ENCODE measurements at places on chromosomes 6 and 20.

DNA sequence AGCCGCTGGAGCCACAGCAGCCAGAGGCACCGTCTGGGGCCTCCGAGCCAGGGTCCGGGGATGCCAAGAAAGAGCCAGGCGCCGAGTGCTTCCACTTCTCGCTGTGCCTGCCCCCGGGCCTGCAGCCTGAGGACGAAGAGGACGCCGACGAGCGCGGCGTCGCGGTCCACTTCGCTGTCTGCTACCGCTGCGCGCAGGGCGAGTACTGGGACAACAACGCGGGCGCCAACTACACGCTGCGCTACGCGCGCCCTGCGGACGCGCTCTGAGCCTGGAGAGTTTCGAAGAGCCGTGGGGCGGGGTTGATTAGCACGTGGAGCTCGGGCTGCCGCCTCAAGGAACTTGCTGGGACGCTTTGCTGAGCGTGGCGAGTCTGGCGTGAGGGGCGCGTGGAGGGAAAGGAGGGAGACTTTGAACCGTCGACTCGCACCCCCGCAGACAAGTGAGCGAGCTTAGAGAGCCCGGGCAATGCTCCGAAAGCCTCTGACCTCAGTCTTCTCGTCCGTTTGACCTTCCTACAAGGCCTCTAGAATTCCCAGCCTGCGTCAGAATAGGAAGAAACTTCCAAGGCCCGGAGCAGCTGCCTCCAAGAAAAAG is 1.3 kb downstream of the PPP1R3G start:
- no peak for DNase-seq

GRCh38 chr6:167827583-167828324 is 1.0 kb downstream of the AFDN start:
- peak; percentile 49 for DNase-seq

GRCh38 chr20:19056909-19057308 is 155.5 kb upstream of the SLC24A3 start:
- DNase-seq, result no peak

GRCh38 chr6:156949376-156949775 is 172.2 kb downstream of the ARID1B start:
- peak; percentile 91 for DNase-seq

DNA sequence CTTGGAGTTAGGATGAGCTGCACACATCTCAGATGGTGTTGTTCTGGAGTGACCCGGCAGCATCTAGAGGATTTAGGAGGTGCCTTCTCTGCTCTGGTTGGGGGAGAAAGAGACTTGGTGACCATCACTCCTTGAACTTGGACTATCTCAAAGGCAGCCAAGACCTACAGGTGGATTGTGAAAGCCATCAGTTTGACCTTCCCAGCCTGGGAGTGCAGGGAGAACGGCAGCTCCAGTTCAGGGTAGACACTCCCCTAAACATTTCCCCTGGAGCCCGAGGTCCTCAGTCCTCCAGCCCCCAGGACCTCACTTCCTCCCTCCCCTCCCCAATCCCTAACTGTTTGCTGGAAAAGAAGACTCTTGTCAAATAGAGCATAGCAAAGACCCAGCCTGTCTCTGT is 128.7 kb upstream of the ARMC2 start:
- DNase-seq, result no peak

DNA sequence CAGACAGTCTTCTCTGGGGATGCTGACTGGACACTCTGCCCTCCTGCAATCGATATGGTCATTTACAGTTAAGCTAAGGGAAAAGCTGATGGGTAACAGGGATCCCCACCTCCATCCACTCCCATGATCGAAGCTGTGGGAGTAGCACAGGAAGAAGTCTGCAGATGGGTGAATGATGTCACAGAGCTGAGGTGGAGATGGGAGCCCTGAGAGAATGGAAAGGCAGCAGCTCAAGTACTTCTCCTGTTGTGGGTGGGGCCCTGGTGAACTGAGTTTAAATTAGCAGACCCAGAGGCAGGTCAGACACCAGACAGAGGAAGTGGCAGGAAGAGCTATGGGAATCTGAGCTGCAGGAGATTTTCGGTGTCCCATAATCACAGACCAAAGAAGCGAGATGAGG is 29.0 kb downstream of the HDGFL1 start:
- no peak for DNase-seq

GRCh38 chr6:119172824-119173223 is 94.4 kb upstream of the FAM184A start:
- DNase-seq, result peak; percentile 65

- no peak for DNase-seq
These were observed 346.7 kb downstream of the PAX1 start for GRCh38 chr20:22052025-22052650.

- no peak for DNase-seq
These were observed 787 bp upstream of the CARMIL1 start for GRCh38 chr6:25278261-25278913.

- DNase-seq, result peak; percentile 36
These were observed 5.0 kb downstream of the VSX1 start for GRCh38 chr20:25076731-25077609.

DNA sequence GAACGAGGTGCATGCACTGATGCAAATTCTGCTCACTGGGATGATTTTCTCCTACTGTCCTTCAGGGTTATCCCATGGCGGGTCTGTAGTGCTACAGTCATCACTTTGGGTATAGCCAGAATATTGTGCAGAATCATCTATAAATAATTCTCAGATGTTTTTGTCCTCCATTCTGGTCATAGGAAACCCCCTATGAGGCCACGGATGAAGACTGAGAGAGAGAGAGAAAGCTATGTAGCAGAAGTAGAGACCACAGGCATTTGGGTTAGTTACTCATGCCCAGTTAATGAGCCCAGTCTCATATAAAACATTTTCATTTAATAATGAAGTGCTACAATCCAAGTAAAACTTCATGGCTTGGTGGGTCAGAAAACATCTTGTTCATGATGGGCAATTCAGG is 145.1 kb upstream of the PLN start:
- DNase-seq, result no peak

GRCh38 chr6:38813041-38813823 is 98.1 kb downstream of the DNAH8 start:
- no peak for DNase-seq

DNA sequence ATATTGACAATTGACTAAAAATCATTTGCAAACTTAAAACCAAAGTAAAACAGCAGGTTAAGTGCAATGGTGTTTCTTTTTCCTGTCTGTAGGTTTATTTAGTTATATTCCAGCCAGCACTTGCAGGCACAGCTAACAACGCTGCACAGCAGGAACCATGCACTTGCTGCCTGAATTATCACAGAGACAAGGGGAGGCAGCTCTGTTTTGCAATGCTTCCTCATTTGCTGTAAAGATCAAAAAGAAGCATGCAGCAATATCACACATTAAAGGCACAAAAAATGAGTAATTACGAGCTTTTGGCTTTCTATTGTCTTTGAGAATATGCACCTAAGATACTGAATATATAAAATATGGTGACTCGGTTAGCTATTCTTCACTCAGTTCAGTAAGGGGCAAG is 241.9 kb downstream of the EPHA7 start:
- DNase-seq, result no peak

DNA sequence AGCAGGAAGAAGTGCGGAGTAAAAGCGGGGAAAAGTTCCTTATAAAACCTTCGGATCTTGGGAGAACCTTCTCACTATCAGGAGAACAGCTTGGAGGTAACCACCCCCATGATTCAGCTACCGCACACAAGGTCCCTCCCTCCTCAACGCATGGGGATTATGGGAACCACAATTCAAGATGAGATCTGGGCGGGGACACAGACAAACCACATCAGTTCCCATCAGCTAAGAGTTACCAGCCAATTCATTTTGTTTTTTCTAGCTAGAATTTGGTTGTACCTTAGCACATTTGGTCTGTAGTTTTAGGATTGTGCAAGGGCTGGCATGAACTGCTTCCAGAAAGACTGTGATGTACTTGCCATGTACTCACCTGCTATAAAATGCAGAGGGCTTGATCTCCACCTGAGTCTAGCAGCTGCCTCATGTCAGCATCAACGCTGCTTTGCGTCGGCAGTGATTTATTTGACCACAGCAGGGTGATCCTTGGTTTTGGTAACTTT is 94.7 kb upstream of the SLC2A12 start:
- no peak for DNase-seq

GRCh38 chr6:16582446-16583143 is 178.7 kb downstream of the ATXN1 start:
- DNase-seq, result peak; percentile 41

- no peak for DNase-seq
These were observed 57.3 kb upstream of the SMIM29 start for GRCh38 chr6:34305982-34306708.

GRCh38 chr6:36120539-36120938 is 9.8 kb upstream of the MAPK13 start:
- DNase-seq, result no peak

GRCh38 chr20:62021793-62022385 is 43.8 kb downstream of the TAF4 start:
- DNase-seq, result no peak

- DNase-seq, result no peak
These were observed 164.1 kb downstream of the SYNDIG1 start for GRCh38 chr20:24633521-24633920.

DNA sequence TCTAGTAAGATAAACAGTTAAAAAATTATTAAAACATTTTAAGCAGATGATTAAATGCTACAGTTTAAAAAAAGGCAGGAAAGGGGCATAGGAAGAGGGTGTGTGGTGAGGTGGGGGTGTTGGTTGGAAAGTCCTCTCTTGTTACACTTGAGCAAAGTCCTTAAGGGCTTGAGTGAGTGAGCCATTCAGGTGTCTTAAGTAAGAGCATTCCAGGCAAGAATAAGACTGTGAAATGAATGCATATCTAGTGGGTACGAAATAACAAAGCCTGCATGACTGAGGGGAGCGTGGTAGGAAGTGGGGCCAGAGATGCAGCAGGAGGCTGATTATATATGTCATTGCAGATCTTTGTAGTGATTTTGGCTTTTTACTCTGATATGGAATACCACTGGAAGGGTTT is 5.1 kb downstream of the CDKAL1 start:
- DNase-seq, result no peak

DNA sequence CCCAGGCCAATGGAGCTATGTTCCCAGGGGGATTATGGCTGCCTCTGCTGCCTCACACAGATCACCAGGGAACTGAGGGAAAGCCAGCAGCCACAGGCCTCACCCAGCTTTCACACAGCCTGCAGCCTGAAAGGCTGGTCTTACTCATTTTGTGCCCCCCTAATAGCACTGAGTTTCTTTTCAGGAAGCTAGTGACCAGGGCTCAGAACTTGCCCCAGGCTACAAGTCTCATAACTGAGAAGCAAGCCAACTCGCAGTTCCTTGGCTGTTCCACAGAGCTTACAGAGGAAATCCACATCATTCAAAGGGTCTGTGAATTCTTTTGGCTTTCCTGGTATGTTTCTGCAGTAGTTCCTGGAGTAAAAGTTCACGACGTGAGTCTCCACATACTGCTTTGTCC is 524.8 kb upstream of the GJE1 start:
- DNase-seq, result no peak

DNA sequence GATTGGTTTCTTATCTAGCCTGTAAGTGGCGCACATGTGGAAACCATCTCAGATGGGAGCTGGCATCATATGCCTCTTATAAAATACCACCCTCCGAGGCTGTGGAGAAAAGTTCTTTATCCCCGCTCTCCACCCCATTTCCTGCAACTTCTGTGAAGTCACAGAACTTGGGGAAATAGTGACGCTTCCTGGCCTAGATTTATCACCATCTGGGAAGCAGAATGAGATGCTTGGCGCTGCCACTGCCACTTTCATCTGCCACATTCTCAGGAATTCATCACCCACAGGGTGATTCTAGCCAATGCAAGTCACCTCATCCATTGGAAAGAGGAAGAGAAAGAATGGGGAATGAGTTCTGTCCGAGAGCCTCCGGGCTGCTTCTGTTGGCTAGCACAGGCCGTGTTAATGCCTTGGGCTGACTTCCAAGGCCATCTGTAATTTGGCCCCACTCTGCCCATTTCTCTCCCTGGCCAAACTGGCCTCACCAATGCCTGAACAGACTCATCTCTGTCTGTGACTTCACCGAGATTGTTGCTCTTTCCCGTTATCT is 148.8 kb upstream of the SOX4 start:
- no peak for DNase-seq

GRCh38 chr6:145245119-145245518 is 490.2 kb downstream of the EPM2A start:
- no peak for DNase-seq

DNA sequence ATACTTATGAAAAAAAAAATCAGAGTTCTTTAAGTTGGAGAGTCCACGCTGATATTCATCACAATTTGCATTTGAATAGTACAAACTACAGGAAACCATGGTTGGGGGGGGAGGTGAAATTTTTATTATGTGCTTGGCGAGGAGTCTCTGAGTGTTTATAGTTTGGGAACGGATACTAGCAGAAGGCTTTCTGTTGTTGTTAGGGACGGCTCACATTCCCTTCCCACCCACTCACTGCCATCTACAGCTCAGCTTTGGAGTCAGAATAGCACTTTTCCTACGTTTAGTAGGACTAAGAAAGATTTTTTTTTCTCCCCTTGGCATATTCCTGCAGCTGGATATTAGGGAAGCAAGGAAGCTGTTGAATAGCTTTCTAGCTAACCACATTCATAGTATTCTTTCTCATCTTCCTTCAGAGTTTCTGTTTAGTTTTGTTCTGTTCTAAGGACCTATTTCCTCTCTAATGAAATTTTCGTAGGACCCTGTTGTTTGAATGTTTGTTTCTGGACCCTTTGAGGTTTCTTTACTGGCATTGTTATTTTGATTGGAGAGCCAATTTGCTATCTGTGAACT is 235.1 kb upstream of the ZNF217 start:
- DNase-seq, result peak; percentile 95

GRCh38 chr6:143621159-143621873 is 56.4 kb upstream of the PHACTR2 start:
- DNase-seq, result no peak

DNA sequence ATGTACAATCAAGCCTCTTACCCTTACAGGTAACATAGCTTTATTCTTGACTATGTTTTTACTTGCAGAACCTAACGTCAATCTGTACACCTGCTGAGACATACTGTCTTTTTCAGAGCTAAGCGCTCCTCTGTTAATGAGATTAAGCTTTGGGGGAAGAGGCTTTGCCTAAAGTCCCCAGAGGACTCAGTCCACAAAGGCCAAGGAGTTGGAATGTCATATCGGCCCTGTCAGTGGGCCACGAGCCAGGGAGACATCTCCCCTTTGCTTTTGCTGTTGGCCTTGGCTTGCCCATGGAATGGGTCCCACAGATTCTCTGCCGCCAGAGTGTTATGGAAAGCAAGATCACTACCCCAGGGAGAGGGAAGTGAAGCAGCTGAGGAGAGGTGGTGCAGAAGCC is 64.1 kb upstream of the SOX4 start:
- no peak for DNase-seq

- DNase-seq, result no peak
These were observed 16.6 kb upstream of the PRDM13 start for GRCh38 chr6:99589907-99590493.

Data from HCEC 1CT (cell line).